NCI-H510A (cell line): ENCODE measurements at places on chromosomes 1 and 21.

DNA sequence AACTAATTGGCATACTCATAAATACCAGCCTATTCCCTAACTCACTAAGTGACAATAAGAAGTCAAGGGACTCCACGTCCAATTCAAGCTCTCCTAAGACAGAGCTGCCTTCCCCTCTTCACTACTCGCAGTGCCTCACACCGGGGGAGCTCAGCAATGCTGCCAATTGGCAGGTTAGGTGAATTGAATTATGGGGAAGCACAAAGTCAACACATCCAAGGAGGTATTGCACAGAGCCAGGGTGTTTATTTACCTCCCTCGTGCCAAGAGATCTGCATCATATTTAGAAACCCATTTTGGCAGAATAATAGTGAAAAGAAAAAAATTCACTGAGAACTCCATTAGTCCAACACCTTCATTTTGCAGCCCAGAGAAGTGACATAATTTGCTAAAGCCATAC lies 20.4 kb upstream of the TNR start:
- DNase-seq = no peak

DNA sequence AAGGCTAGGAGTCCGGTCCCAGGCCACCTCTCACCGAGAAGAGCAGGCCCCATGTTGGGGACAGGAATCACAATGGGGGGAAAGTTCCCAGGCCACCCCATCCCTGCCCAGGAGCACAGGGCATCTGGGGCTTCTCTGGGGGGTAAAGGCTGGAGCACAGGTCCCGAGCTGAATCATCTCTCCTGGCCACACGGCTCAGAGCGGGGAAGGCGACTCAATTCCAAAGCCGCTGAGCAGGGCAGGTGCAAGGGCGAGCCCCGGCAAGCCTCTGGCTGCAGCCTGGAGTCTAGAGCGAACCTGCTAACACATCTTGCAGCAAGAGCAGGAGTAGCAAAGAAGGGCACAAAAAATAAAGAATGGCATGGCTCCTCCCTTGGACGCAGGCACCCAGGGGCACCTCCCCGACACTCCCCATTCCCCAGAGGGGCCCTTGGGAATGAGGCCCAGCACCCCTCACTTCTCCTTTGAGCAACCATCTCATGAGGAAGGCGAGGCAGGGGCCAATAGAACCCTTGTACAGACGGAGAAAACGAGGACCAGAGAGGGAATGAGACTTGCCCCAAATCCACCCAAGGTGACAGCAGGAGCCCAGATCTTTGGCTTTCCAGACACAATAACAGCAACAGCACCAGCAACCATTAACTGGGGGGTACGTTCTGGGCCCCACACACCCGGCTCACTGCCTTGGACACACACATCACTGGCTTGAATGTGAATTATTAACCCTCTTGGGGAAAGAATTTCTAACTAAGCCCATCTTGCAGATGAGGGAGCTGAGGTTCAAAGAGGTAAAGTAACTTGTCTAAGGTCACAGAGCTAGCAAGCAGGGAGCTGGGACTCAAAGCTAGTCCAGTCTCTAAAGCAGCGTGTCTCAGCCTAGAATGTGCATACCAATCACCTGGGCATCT lies 20.7 kb upstream of the ALDH4A1 start:
- no peak for DNase-seq

- DNase-seq = no peak
Observed at GRCh38 chr1:204418174-204419063, 6.8 kb upstream of the PPP1R15B start.

- peak; percentile 68 for DNase-seq
Observed at GRCh38 chr1:13797397-13797796, 97.4 kb downstream of the PRDM2 start.

- DNase-seq = no peak
Observed at GRCh38 chr1:109850194-109850593, 60.5 kb upstream of the CSF1 start.

GRCh38 chr1:75257424-75257823 lies 123.2 kb downstream of the LHX8 start:
- no peak for DNase-seq

GRCh38 chr1:214492401-214493075 lies 58.9 kb downstream of the PTPN14 start:
- DNase-seq = no peak

DNA sequence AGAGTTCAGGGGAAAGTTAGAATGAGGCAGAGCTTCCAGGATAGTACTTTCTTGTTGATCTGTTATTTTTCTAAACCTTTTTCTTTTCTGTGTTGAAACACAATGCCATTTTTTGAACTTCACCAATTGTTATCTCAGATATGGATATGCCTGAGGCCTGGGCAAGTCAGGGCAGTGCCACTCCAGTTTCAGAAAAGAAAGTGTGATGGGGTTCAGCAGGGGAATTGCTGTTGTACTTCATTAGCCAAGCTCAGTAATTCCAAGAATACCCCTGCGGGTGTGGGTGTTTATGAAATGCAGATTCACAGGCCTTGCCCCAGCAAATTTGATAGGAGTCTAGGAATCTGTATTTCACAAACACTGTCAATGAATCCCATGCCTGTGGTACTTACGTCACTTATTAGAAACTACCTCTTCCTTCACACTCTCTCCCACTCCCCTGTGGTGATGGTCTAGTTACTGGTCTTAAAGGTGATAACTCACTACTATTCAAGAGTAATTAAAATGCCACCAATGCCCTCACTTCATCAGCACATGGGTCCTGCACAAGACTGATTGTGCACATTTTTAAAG lies 142.3 kb downstream of the PBX1 start:
- DNase-seq = no peak

GRCh38 chr1:177023726-177024125 lies 140.8 kb downstream of the ASTN1 start:
- no peak for DNase-seq

DNA sequence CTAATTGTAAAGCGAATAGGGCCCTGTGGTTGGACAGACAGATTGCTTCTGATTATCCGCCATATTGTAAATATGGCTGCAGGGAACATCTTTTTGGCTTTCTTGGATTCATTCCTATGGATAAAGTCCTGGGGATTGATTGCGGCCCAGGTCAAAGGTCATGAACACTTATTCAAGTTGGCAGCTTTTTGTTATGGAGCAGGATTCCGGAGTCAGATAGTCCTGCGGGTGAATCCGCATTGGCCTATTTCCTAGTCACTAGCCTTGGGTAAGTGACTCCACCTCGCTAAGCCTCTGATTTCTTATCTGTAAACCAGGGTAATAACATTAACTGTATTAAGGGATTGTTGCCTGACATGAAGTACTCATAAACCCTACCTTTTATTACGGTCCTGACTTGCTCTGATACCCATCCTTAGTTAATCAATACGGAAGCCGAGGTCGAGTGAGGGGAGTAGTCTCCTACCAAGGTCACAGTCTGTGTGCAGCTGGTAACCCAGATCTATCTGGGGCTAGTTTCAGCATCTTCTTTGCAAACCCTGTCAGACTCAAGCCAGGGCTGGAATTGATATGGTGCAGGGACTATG lies 31.7 kb downstream of the EDN2 start:
- DNase-seq = no peak

- peak; percentile 46 for DNase-seq
Observed at GRCh38 chr1:8424539-8425116, 106.7 kb downstream of the SLC45A1 start.

DNA sequence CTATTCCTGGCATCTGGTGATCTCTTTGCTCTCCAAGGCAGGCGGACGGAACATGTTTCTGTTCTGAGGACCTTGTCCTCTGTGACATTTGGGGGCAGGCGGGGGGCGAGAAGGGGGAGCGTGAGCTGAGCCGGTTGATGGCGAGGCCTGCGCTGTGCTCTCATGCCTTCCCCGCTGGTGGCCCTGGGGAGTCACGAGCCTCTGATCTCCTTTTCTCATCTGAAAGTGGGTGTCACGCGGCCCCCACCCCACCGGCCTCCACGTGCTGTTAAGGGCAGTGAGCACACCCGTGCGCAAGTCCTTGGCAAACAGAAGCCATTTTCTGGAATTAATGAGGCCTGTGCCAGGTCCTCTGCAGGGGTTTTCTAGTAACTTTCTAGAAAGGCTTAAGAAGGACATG lies 102.8 kb upstream of the ACTRT2 start:
- DNase-seq = no peak

DNA sequence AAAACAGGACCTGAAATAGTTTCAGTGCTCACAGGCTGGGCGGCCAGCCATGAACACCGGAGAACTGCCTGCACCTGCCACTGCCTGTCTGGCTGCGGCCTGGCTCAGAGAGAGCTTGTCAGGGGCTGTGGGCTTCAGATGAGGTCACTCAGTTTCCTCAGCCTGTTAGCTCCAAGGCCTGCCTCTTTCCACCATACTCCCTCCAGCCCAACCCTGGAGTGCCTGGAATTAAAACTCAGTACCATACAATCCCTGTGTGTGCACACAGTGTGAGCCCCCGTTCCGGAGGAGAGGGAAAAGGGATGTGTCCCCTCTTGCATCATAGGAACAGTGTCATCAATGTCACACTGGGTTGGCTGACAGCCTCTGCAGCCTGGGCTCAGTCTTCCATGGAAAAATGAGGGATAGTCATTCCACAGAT lies 16.2 kb downstream of the CACNA1S start:
- no peak for DNase-seq

GRCh38 chr1:227759341-227760300 lies 24.4 kb downstream of the SNAP47 start:
- DNase-seq = no peak

- DNase-seq = no peak
Observed at GRCh38 chr1:70290218-70290617, 64.3 kb downstream of the ANKRD13C start.

GRCh38 chr1:62723883-62724282 lies 35.7 kb upstream of the DOCK7 start:
- no peak for DNase-seq

DNA sequence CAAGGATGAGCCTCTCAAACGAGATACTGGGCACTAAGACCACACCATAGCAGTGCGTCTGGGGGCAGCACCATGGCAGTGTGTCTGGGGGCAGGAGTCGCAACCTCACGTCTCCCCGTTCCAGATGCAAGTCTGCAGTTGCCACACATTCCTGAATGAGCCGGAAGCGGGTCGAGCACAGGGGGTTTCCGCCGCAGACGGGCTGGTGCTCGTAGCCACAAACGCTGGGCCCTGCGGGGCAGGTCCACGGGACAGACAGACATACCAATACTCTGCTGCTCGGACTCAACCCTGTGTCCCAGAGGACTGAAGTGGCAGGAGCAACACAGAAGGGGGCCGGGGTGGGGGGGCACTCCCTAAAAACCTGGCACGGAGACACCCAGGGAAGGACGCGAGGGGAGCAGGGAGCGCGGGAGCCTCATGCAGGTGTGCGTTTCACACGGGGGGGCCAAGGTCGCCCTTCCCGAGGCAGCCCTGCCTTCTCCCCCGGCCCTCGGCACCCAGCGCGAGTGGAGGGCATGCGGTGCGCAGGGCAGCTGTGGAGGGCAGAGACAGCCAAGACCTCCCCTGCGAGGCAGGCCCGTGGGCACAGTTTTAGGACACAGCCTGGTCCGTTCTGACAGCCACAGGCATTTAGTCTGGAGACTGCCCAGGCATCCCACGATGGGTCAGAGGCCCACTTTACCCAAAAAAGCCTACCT lies 24.5 kb downstream of the PTTG1IP start:
- no peak for DNase-seq

GRCh38 chr1:31762726-31763670 lies 1.1 kb downstream of the ADGRB2 start:
- peak; percentile 78 for DNase-seq

- DNase-seq = no peak
Observed at GRCh38 chr1:42125552-42125951, 27.7 kb upstream of the GUCA2B start.

- no peak for DNase-seq
Observed at GRCh38 chr1:26991310-26992116, 2.0 kb upstream of the TRNP1 start.

DNA sequence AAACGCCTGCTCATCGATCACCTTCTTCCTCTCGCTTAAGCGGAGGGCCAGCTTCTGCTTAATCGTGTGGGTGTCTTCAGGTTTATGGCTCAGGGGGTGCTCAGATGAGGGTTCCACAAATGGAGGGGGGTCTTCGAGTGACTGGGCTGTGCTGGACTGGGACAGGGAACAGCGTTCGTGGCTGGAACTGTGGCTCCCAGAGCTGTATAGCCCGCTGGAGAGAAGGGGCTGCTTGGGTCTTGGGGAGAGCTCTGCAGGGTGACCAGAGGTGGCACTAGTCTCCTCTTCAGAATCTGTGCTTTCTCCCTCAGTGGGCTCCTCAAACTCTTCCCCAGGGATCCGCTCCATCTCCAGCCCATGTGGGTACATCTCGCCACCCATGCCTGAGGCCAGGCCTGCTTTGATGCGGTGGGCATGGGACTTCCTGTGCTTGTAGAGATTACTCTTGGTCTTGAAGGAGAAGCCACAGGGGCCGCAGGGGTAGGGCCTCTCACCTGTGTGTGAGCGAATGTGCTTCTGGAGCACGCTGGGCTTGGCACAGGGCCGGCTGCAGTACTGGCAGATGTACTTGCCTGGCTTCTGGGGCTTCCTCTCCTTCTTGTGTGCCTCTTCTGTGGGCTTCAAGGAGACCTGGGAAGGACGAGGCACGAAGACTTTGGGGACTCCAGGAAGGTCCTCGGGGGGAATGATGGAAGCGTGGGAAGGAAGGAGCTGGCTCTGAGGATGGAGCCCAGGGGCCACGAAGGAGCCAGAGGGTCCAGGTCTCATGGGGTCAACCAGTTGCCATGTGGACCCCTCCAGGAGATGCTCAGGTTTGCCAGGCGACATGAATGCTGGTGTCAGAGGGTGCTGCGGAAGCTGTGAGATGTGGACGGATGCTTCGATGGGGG lies 99.4 kb upstream of the EDN2 start:
- DNase-seq = no peak

- DNase-seq = no peak
Observed at GRCh38 chr1:231508941-231509340, 19.5 kb upstream of the TSNAX start.

DNA sequence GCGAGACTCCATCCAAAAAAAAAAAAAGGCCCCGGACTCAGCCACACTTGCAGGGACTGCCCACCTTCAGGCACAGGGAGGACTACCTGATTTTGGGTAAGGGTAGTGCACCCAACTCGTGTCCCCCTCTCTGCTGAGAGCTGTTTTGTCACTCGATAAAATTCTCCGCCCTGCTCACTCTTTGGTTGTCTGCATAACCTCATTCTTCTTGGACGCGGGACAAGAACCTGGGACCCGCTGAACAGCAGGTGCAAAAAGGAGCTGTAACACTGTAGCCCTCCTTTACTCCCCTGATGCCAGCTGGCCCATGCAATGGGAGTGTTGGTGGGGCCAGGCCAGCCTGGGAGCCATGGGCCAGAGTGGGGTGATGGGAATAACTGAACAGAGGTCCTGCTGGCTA lies 10.6 kb downstream of the S100B start:
- no peak for DNase-seq

DNA sequence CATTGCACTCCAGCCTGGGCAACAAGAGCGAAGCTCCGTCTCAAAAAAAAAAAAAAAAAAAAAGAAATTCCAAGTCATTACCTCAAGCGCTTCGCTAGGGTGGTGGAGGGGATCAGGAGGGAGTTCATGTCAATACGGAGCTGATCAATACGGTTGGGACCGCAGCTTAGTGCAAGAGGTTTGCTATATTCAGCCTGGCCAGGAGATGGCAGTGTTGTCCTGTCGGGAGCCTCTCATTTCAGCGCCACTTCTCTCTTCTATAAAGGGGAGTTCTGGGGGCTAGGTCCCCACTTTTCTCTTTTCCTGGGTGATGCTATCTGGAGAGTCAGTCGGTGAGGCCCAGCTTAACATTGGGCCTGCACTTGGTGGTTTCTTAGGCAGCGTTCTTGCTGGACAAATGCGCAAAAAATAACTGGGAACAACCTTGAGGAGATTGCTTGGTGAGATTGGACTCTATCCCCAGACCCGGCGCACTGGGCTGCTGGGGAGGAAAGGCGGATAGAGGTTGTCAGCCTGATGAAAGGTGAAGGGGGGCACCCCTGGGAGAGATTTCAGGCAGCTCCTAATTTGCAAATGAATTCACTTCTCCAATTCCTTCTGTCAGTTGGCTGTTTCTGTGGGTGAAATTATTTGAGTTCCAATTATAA lies 40.4 kb downstream of the KIAA0040 start:
- DNase-seq = no peak
